ENCODE measurements at places on chromosomes 6 and 20.
A peak's percentile ranks its signal among the peaks of the same experiment; 100 is the strongest.

GRCh38 chr6:53282234-53282633 is 66.5 kb downstream of the ELOVL5 start:
- no peak for DNase-seq

GRCh38 chr6:35302604-35303241 is 5.1 kb downstream of the DEF6 start:
- DNase-seq, result no peak

GRCh38 chr6:6438286-6438685 is 117.8 kb upstream of the F13A1 start:
- DNase-seq, result no peak

DNA sequence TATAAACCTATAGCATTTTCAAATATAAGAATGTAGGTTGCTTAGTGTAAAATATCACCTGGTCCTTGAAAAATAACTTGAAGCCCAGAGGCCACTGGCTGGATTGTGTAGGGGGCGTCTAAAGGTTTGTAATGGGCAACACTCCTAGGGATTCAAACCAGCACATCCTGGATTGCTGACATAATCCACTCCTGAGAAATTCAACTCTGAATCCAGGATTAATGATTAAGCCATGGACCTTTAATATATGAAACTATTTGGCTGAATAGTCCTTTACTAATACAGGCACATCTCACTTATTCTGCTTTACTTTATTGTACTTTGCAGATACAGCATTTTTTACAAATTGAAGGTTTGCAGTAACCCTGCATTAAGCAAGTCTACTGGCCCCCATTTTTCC is 160.8 kb downstream of the UBE3D start:
- no peak for DNase-seq

- no peak for DNase-seq
These were observed 685.5 kb upstream of the CITED2 start for GRCh38 chr6:140059947-140060346.

DNA sequence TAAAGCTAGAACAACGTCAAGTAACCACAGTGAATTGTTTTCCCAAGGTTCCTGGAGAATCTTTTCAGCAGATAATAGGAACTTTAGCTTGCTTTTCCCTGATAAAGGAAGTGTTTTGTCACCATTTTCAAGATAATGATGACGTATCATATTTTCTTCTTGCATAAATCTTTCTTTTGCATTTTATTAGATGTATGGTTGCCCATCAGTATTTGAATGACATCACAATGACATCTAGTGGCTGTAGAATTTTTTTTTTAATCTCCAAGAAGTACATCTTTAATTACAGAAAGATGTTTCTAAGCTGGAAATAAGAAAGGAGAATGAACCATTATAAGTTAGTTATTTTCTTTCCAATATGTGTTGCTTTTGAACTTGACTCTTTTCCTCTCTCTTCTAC is 83.0 kb downstream of the CENPW start:
- DNase-seq, result no peak

DNA sequence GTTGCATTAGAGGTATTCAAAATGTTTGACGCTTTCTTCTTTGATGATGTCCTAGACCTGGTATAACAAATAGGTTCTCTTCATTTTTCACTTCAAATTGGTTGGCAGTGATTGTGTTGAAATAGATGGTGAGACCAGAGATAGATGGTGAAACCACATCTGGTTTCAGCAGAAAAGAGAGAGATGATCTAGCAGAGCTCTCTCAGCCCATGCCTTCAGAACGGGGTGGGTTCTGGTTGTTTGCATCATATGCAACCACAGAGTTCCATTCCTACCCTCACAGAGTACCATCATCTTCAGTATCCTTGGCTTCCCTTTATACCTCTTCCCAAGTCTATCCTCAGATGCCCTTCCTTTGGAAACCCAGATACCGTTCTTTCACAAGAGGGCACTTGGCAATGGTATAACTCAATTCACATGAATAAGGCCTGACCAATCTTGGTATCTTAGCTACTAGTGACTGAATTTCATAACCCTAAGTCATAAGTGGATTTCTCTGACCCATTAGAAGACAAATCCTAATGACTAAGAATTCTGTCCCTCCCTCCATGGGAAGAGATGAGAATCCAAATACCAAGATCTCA is 93.7 kb downstream of the UBE3D start:
- no peak for DNase-seq

GRCh38 chr20:51447765-51448148 is 94.8 kb downstream of the NFATC2 start:
- no peak for DNase-seq

GRCh38 chr6:110662490-110663211 is 152.6 kb downstream of the CDK19 start:
- DNase-seq, result no peak

- DNase-seq, result no peak
These were observed 496.7 kb downstream of the BMP2 start for GRCh38 chr20:7264137-7264536.

GRCh38 chr20:51978070-51978501 is 175.8 kb upstream of the SALL4 start:
- DNase-seq, result no peak

DNA sequence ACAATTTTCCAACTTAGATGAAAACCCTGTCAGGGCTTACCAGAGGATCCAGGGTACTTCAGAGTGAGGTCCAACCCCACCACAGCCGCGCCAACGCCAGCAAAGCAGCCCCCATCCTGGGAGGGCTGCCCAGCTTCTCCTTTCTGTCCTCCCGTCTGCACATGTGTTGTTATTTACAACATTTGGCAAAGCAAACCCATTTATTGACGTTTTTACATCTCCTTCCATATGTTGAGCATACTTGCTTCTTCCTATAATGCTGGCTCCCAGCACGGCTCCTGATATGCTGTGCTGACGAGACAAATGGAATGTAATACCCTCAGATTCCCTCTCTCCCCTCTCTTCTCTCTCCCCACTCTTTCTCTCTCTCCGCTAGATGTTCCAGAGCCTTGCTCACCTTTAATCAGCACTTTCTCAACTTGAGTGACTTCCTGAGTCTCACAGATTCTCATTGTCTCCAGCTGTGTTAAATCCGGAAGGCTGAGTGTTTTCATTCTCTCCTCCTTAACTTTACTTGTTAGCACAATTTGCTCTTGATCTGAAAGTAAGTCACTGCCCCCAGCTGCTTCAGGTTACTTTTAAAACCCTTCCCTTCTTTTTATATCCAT is 22.7 kb downstream of the RCAN2 start:
- no peak for DNase-seq

- no peak for DNase-seq
These were observed 288.2 kb upstream of the PREP start for GRCh38 chr6:105691081-105691480.

DNA sequence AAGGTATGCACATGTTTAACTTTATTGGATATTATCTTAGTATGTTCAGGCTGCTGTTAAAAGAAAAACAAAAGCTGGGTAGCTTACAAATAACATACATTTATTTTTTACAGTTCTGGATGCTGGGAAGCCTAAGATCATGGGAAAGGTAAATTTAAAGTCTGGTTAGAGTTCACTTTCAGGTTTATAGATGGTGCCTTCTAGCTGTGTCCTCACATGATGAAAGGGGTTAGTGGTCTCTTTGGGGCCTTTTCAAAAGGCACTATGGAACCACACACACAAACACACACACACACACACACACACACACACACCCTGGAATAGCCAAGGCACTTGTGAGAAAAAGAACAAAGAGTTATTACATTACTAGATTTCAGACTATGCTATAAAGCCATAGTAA is 805.8 kb upstream of the GJE1 start:
- no peak for DNase-seq

GRCh38 chr20:24651976-24652345 is 182.5 kb downstream of the SYNDIG1 start:
- no peak for DNase-seq

- DNase-seq, result no peak
These were observed 212.6 kb downstream of the CLIC5 start for GRCh38 chr6:45803071-45803470.

- no peak for DNase-seq
These were observed 214.4 kb upstream of the PRND start for GRCh38 chr20:4507288-4507719.

- DNase-seq, result no peak
These were observed 238.6 kb upstream of the PREP start for GRCh38 chr6:105641504-105641903.

- peak; percentile 76 for DNase-seq
These were observed at the start of gene SMAP1 for GRCh38 chr6:70667711-70668498. Gene SMAP1, plus strand, starts transcription at chr6:70667883. Its CDS starts 141 bp downstream, at chr6:70668024.

GRCh38 chr6:138286698-138287097 is 68.4 kb upstream of the PBOV1 start:
- DNase-seq, result no peak

GRCh38 chr6:143260857-143261256 is 189.6 kb downstream of the ADAT2 start:
- DNase-seq, result no peak

GRCh38 chr6:12270551-12271230 is 19.5 kb upstream of the EDN1 start:
- no peak for DNase-seq

DNA sequence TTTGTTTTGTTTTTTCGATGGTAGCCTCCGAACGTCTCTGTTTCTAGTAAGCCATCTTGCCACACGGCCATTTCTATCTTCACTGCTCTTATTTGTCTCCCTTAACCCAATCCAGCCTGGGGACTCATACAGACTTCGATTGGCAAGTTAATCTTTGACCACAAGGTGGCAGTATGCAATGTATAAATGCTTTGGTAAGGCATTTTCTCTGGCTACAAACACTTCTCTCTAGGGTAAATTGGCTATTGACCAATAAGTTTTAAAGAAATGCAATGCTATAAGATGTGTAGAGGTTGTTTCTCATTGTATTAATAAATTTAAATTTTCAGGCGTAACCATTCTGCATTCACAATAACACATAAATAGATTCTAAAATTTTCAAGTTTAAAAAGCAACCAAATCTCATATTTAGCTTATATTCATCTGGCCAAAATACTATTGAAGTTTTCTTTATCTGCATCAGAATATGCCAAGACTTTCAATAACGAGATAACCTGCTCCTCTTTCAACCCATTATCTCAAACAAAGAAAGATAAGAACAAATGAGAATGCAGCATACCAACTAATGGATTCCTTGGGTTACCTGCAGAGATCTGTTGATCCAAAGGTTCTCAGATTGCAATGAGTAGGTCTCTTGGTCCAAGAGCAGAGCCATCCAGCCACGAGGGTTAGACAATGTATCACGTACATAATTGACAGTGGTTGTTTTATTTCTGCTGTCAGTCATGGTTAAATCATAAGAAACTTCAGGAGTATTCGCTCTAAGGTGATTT is 231.9 kb downstream of the PKHD1 start:
- DNase-seq, result peak; percentile 1

DNA sequence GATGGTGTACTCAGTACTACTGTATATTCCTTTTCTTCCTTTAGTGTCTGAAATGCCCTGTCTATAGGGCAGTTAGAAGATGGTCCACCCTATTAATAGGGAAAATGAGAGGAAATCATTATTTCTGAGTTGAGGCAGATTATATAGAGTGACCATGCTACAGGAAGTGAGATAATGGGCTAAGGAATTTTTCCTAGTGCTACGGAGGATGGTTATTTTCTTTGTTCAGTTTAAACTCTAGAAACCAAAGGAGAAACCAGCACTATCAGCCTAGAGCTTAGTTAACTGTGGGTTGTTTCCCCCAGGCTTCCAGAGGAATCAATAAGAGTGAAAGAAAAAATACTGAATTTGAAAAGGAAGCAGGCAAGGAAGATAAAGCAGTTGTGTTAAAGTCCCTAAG is 474 bp downstream of the TSBP1 start:
- no peak for DNase-seq

GRCh38 chr6:53647462-53648094 is 18.0 kb downstream of the KLHL31 start:
- no peak for DNase-seq

DNA sequence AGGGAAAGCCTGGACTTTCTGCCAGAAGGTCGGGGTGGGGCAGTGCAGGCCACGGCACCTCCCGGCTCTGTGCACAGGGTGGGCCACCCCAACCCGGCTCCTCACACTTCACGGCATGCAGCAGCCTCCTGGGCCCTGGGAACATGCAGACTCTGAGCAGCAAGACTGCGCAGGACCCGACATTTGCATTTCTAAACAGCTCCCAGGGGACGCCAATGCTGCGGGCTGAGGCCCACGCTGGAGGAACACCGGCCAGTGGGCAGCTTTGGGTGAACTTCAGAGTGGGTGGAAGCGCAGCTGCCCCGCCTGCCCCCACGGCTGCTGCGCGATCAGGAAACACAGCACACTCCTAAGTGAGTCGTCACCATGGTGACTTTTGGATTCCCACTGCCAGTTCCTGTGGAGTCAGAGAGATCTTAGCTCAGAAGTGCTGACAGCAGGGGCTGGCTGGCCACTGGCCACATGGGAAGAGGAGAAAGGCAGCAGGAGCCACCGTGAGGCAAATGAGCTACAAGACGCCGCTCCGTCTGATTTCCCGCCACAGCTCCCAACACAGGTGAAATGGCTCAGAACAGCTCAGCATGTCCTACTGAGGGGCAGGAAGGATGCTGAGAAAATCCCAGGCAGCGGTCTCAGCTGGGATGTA is 52.1 kb downstream of the RNASET2 start:
- DNase-seq, result peak; percentile 84

DNA sequence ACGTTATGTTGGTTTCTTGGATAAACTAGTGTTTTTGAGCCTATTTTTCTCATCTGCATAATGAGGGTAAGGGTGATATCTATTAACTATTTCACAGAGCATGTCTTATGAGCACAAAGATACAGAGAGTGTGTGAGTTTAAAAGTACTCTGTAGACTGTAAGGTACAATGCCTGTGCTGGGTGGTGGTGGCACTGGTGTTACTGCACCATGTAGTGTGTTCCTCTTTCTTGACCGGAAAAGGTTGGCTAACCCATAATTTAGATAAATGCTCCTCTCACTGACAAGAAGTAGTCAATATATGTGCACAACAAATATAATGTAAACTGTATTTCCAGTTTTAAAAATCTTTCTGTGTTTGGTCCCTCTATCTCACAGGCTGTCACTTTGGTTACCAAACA is 116.2 kb upstream of the MMS22L start:
- no peak for DNase-seq

DNA sequence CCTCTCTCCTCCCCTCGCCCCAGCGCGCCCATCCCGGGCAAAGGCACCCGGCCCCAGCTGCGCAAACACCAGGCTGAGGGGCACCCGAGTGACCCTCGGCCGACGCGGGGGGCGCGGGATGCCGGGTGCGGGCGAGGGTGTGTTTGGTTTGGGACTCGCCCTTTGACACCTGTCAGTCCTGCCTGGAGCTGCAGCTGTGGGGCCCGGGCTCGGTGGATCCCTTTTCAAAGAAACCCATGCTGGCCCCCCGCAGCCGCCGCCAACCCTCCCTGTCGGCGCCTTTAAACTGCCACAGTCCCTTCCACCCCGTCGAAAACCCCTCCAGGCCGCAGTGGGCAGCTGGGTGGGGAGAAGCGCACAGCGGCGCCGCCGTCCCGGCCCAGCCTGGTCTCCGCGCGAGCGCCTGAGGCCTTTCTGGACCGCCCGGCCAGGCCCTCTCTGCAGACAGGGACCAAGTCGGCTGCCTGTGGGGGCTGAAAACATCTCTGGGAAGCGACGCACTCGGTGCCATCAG is 5.5 kb downstream of the FOXQ1 start:
- DNase-seq, result no peak

DNA sequence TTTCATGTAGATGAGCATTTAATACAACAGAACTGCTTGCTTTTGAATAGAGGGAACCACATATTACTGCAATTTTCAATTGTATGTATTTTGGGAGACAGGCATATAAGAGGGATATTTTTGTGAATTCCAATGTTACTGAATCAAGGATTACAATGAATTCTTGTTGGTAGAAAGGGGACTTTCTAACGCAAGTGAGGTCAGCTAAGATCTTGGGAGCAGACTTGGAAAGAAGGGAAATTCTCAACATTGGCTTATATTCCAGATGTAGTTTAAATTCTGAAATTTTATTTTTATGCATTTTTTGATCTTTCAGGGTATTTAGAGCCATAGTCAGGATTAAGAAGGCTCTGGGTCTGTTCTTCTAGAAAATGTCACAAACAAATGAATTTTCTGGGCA is 43.3 kb upstream of the CTAGE9 start:
- DNase-seq, result no peak

Measured in NCI-H1092 treated with DMSO at 0.1 percent for 48 hours (cell line).